ENCODE measurements at places on chromosomes 1 and 21.

GRCh38 chr1:99614728-99615127 lies 31.2 kb upstream of the PALMD start:
- no peak for DNase-seq

GRCh38 chr1:185693654-185694053 lies 40.5 kb upstream of the HMCN1 start:
- no peak for DNase-seq

- DNase-seq: no peak
Measured at GRCh38 chr1:69088571-69088970, 479.2 kb upstream of the LRRC7 start.

- DNase-seq: no peak
Measured at GRCh38 chr1:19477284-19478249, 7.8 kb downstream of the CAPZB start.

DNA sequence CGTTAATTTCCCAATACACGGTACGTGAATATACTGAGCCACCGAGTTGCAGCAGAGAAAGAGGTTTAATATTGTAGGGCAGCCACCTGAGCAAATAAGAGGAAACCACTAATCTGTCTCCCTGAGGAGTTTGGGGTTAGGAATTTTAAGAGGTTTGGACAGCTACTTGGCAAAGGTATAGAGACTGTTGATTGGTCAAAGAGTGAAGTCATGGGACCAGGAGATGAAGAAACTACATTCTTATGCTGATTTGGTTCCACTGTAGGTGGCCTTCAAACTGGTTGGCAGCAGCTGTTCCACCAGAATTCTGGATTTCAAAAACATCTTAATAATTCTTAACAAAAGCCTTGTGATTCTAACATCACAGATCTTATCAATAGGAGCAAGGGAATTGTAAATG lies 485.4 kb upstream of the PRMT6 start:
- DNase-seq: no peak

GRCh38 chr1:234296496-234296895 lies 76.8 kb upstream of the COA6 start:
- DNase-seq: no peak

GRCh38 chr1:174963529-174964125 lies 36.1 kb upstream of the CACYBP start:
- DNase-seq: no peak

GRCh38 chr1:116453906-116454305 lies 80.9 kb downstream of the ATP1A1 start:
- DNase-seq: no peak

- no peak for DNase-seq
Measured at GRCh38 chr1:186443638-186444037, 17.3 kb downstream of the PDC start.

DNA sequence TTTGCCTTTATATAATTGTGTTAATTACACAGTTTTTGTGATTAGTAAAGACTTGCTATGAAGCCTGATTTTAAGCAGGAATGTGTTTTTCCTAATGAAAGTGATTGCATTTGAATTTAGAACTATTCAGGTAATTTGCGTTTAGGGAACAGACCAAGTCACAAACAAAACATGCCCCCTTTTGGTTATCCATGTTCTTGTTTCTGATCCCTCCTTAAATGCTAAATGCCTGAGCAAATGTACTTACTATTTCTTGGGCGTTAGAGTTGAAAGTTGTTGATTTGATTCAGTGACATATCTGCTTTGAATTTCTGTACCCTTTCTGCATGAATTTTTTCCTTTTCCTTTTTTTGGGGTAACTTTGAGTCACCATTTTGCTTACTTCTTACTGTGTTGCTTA lies 5.2 kb downstream of the POU2F1 start:
- no peak for DNase-seq

GRCh38 chr1:40860706-40861223 lies 1.4 kb downstream of the CITED4 start:
- no peak for DNase-seq

GRCh38 chr1:18373151-18373550 lies 107.6 kb upstream of the KLHDC7A start:
- no peak for DNase-seq

DNA sequence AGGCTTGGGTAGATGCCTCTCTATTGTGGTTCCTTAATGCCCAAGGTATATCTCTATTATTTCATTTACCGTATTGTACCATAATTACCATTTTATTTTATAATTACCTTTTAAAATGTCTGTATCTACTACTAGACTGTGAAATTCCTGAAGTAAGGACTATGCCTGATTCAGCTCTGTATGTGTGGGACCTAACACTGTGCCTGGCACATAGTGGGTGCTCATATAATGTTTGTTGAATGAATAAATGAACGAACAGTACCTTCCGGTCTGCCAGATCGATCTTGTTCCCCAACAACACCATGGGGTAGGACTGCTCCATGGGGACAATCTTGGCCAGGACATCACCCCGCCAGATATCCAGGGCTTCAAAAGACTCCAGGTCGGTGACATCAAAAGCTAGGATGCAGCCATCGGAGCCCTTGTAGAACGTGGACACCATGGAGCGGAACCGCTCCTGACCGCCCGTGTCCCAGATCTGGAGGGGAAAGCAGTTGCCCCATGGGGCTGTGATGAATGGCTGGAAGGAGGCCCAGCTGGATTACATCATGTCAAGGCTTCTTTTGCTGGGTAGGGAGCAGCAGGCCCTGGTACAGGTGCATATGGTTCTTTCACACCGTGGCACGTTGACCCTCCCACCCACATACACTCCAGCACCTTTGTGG lies 10.8 kb downstream of the RAB7B start:
- no peak for DNase-seq

DNA sequence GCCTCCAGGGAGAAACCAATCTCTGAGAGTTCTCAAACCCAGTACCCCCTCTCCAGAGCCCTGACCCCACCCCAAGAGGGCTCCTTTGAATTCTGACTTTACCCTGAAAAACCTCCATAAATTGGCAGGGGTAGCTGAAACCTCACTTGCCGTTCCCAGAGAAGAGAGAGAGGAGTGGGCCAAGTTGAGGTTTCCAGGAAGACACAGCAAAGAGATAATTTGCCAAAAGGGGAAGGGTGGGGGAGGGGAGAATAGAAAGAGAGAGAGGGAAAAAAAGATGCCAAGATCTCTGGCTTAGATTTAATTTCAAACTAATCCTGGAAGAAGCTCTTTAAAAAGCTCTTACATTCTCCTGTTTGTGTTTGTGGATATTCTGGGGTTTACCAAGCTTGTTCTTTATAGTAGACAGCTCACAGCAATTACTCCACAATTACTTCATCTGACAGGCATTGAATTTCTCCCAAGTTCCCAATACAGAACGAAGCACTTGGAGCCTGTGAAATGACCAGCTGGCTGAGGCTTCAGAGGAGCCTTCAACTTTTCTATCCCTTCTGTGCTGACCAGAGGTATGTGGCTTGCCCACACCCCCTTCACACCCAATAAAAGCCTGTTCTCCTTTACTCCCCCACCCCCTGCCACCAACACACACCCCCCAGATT lies 1.1 kb upstream of the GRHL3 start:
- no peak for DNase-seq

DNA sequence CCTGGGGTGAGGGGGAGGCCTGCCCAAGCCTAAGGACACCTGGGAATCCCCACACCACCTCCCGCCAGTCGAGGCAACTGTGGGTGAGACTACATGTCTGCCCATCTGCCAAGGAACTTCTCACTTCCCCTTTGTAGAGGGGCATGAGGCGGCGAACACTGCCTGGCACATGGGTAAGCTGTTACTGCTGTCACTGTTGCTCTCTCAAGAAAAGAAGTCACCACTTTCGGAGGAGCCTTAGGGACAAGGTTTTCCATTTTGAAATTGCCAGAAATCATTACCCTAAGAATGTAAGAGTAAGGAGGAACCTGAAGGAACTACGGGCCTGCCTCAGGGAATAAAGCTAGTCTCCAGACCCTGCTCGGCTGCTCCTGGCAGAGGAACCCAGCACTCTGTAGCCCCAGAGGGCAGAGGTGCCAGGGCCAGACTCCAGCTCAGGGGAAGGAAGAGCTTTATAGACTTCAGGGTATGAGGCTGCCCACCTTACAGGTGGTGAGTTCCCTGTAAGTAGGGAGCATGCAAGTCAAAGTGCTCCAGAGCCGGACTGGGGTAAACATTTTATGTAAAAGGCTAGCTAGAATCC lies 23.3 kb downstream of the SLC2A1 start:
- no peak for DNase-seq

Measured in T follicular helper cell (primary cell).